ENCODE measurements at places on chromosomes 7 and 10.

DNA sequence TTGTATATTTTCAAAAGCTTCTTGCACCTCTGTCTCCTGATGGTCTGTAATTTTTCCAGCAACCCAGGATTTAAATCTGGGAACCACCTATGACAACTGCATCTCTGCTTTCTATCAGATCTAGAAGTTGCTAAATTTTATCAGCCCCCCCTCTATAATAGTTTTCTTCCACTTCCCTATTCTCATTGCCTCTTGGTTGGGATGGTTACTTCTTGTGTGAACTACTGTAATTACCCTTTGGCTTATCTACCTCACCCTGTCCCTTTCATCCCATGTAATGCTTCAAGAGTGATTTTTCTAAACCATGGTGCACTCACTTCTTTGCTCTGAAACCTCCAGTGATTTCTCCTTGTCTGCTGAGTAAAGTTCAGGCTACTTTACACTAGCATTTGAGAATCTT is 92.3 kb downstream of the BMPR1A start:
- no peak for DNase-seq

DNA sequence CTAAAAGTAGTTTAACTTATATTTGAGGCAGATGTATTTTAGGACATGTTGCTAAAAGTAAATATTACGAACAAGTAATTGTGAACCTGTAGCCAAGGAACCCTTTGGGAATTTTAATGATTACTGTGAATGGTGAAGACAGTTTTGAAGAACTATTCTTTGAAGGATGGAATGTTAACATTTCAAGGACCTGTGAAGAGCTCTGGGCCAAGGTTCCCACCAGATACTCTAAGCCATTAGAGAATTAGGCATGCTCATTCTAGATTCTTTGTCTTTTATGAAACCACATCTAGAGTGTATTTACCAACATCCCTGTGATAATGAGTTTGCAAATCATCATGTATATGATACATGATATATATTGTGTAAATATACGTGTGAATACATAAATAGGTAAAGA is 99.8 kb downstream of the SEPTIN7 start:
- no peak for DNase-seq

GRCh38 chr7:167976-168791 is 24.2 kb upstream of the FAM20C start:
- DNase-seq = no peak

DNA sequence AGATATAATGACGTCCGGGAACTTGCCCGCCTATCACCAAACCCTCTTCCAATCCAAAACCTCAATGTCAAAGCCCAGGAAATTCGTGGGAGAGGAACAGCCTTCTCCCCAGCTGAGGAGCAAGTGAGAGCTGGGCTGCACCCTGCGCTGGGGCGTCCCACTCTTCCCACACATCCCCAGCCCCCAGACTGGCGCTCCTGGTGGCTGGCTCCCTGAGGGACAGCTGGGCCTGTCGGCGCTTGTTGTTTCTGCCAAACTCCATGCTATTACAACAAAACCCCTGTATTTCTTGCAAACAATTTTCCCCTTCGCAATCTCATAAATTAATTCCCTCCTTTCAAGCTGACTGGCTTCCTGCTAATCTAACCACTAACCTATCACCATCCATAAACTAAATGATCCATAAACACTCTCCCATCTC is 53.0 kb downstream of the GRID1 start:
- no peak for DNase-seq

DNA sequence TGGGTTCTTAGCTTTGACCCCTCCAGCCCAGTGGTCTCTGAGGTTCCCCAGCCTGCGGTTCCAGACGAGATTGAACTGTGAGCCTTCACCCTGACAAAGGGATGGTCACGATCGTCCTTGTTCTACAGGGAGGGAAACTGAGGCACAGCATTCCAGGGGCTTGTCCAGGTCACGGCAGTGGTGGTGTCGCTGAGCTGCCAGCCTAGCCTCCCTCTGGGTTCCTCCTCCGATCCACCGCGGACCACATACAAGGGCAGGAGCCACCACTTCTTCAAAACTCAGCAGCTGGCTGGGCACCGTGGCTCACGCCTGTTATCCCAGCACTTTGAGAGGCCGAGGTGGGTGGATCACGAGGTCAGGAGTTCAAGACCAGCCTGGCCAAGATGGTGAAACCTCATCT is 35.8 kb downstream of the ELFN1 start:
- DNase-seq = no peak

- no peak for DNase-seq
Measured at GRCh38 chr7:147415991-147416390, 1174.6 kb upstream of the C7orf33 start.

DNA sequence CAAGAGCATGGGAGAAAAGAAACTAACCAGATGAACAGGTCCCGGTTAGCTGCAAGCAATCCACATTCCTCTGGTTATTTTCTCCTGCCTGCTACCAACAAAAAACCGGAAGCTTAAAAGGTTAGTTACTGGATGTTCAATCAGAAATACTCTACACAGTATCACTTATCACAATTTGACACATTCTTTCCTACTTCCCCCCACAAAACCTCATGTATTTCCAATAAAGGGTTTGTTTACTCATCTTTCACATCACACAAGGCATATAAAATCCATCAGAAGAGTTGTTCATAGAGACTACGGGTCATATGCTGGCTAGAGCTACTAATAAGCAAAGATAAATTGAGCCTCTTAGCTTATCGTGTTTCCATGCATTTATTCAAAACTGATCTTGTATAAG is 4.8 kb downstream of the SLC25A28 start:
- DNase-seq = no peak

DNA sequence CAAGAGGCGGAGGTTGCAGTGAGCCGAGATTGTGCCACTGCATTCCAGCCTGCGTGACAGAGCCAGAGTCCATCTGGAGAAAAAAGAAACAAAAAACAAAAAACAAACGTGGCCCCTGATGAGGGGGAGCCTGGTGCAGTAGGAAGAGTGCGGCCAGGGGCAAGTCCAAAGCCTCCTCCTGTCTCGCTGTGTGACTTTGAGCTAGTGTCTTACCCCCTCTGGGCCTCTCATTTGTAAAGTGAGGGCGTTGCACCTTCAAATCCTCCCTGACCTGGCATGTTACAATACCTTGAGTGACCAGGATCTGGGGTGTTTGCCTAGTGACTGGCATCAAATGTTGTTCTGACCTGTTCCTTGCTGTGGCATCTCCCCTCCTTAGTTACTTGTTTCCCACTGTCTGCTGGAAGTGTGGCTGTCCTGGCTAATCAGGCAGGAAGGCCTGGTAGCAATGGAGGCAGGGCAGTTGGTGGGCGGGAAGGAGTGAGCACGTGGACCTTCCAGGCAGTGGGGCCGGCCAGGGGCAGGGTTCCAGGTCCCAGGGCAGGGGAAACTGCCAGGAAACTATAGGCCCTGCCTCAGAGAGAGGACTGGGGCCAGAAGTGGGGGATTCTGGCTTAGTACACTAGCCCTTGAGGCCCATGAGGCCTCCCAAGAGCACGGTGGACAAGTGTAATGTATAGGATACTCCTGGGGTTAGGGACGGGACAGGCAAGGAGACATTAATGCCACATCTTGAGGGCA is 24.5 kb upstream of the GOLGA7B start:
- DNase-seq = no peak

DNA sequence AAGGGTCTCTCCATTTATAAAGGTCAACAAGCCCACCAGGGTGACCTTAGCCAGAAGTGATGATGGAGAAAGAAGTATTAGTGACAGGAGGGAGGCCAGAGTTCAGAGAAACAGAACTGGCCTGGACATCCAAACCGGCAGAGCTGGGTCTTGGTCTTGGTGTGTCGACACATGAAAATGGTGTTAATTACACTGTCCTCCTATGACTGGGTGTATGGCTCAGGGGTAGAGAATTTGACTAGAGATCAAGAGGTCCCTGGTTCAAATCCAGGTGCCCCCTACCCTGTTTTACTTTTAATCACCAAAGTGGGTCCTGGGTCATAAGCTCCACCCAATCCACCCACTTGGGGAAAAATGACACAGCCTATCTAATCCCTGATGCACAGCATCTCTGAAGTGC is 110.6 kb upstream of the ZNF746 start:
- no peak for DNase-seq

GRCh38 chr7:49774459-49775064 is 1.1 kb downstream of the VWC2 start:
- no peak for DNase-seq
